ENCODE measurements at places on chromosomes 1 and 21. TPM values are rescaled to one million over a fixed set of nuclear protein-coding genes. Genes with fewer than 3 reads are reported as not detected.

Gene FAM72B
- 37.1 TPM for total RNA-seq

Gene AMIGO1
- 1.8 TPM for total RNA-seq

Gene GABPA
- total RNA-seq: 25.3 TPM

Gene CD5L
- total RNA-seq: not detected

Gene SHISAL2A
- 9.8 TPM for total RNA-seq

Gene USP16
- 41.7 TPM for total RNA-seq

Gene RHCE
- 1.0 TPM for total RNA-seq

Gene DPT
- total RNA-seq: not detected

Gene ESRRG
- total RNA-seq: not detected

Gene TMEM35B
- 15.8 TPM for total RNA-seq

Gene AP4B1
- 27.7 TPM for total RNA-seq

Gene BCAN
- total RNA-seq: not detected

Gene SLC44A5
- not detected for total RNA-seq

Gene TGFB2
- 0.09 TPM for total RNA-seq

Gene INKA2
- 0.49 TPM for total RNA-seq

Gene EFNA3
- 5.1 TPM for total RNA-seq

Gene SLC25A34
- 0.82 TPM for total RNA-seq

Gene STUM
- total RNA-seq: not detected

Gene TRIM17
- 1.3 TPM for total RNA-seq

Gene SPATA21
- total RNA-seq: not detected

Gene NTRK1
- total RNA-seq: 6.1 TPM

Gene SLC35F3
- total RNA-seq: 1.8 TPM

Gene ALDH4A1
- 5.8 TPM for total RNA-seq

Gene KLHL17
- 21.7 TPM for total RNA-seq

Gene CDA
- not detected for total RNA-seq

Gene ZNF683
- not detected for total RNA-seq

Gene NBPF12
- 8.7 TPM for total RNA-seq

Gene IGSF9
- total RNA-seq: 0.07 TPM

All from activated CD4-positive, alpha-beta T cell treated with anti-CD3 and anti-CD28 coated beads for 36 hours (primary cell).